Breast epithelium (tissue), 4 donors: ENCODE measurements at places on chromosomes 3 and 15. TPM values are rescaled to one million over a fixed set of nuclear protein-coding genes. Genes with fewer than 3 reads are reported as not detected.
A peak's percentile ranks its signal among the peaks of the same experiment; 100 is the strongest.

Gene ARPIN
- 22.3 TPM for total RNA-seq

- no peak overlapping the region for H3K4me3 ChIP-seq
- H3K36me3 ChIP-seq: no peaks in the 10 kb centered on the region
- no peak overlapping the region for H3K27ac ChIP-seq
- no peaks in the 10 kb centered on the region for H3K27me3 ChIP-seq
- DNase-seq: no peak
These were observed 140.7 kb downstream of the TCF12 start for GRCh38 chr15:57059026-57059660.

Gene POPDC2
- 7.9 TPM for total RNA-seq

Gene CORO2B
- total RNA-seq: 2.9 TPM

GRCh38 chr15:88011533-88011932, 245.0 kb downstream of the NTRK3 start:
- H3K27me3 ChIP-seq: no peaks in the 10 kb centered on the region
- no peak overlapping the region for H3K4me3 ChIP-seq
- H3K4me1 ChIP-seq: no peaks in the 10 kb centered on the region
- H3K36me3 ChIP-seq: no peaks in the 10 kb centered on the region
- no peak overlapping the region for H3K27ac ChIP-seq

GRCh38 chr15:74179983-74180880, 6.7 kb downstream of the ISLR start:
- no peaks in the 10 kb centered on the region for H3K27me3 ChIP-seq
- peak overlapping the region; percentile 93 for H3K27ac ChIP-seq
- H3K4me3 ChIP-seq: no peak overlapping the region
- H3K36me3 ChIP-seq: no peaks in the 10 kb centered on the region

Gene GABRA5
- total RNA-seq: not detected
